COLO829 (cell line): ENCODE measurements at places on chromosomes 11 and 22.

DNA sequence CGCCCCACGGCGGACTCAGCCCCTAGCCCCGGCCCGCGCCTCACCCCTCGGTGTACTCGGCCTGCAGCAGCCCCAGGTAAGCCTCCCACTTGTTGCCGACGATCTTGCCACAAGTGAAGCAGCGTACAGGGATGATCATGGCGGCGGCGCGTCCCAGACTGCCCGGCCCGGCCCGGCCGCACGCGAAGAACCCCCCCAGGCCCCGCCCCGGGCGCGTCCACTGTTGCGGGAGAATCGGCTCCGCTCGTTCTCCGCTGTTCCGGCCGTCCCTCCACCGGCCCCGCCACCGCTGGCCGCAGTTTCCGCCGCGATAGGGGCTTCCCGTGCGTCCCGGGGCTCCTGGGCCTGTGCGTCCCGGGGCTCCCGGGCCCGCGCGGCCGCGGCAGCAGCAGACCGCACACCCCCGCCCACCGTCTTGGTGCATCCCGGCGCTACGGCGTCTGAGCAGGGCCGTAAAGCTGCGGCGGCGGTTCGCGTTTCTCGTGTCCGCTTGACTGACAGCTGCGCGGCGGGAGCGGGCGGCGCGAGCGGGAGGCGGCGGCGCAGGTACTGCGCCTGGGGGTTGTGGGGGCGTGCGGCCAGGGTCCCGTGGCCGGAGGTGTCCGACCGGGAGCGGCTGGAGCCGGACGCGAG is at the start of the genes POLR2L and TSPAN4:
Gene POLR2L (minus strand): TSS at position 160 of the 633 bp plus-strand sequence. CDS start 21 bp downstream, at position 139.
Gene TSPAN4 (plus strand): TSS at position 483 of the 633 bp plus-strand sequence. CDS start 7,453 bp downstream, outside the sequence.
- DNase-seq, result peak; percentile 86

DNA sequence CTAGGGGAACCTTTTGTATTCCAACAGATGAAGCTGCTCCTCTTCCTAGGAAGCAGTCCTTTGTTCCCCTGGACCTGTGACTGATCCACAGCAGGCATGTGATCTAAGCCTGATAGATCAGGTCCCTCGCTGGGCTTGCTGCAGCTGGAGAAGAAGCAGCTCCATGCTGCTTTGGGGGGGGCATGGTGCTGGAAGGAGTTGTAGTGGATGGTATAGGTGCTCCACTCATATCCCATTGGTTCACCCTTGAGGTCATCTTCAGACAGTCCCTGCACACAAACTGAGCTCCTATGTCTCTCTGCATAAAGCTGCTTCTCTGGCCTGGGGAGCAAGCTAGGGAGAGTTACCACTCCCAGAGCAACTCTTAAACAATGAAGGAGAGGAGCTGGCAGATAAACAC is 9.5 kb upstream of the RIC3 start:
- DNase-seq, result no peak

GRCh38 chr11:37105427-37105826 is 507.4 kb upstream of the RAG2 start:
- DNase-seq, result no peak

DNA sequence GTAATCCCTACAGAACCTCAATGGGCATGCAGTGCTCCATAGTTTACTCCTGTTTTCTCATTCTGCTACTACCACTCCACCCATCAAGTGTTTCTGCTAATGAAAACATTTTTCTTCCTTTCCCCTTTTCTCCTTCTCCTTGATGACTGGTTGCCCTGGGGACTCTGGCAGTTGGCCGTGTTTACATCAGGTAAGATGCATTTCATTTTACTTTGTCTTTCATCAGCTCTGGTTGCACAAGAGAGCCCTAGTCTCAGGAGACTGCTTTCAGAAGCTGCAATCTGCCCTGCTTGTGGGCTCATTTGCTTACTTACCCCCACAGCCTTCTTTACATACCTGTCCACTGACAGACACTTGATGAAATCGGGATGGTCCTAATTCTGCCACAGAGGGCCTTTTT is 19.6 kb upstream of the LIMK2 start:
- no peak for DNase-seq

DNA sequence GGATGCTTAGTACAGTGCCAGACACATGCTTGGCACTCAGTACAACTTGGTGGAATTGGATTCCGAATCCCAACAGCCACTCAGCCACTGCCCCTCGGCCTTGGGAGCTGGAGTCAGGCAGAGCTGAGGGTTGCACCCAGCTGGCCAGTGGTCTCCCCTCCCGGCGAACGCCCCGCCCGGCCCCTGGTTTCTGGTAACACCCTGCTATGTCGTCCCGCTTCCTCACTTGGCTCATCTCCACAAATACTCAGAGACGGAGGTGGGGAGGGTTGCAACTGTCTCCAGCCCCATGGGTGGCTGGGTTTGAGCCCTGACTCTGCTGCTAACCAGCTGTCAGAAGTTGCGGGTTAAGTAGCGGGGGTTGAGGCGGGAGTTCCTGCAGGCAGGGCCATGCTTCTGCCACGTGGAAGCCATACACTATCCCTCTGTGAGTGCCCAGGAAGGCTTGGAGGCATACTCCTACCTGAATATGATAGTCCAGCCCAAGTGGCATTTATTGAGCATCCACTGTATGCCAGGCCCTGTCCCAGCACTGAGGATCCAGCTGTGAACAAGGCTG is 67.1 kb downstream of the GRIK4 start:
- no peak for DNase-seq

DNA sequence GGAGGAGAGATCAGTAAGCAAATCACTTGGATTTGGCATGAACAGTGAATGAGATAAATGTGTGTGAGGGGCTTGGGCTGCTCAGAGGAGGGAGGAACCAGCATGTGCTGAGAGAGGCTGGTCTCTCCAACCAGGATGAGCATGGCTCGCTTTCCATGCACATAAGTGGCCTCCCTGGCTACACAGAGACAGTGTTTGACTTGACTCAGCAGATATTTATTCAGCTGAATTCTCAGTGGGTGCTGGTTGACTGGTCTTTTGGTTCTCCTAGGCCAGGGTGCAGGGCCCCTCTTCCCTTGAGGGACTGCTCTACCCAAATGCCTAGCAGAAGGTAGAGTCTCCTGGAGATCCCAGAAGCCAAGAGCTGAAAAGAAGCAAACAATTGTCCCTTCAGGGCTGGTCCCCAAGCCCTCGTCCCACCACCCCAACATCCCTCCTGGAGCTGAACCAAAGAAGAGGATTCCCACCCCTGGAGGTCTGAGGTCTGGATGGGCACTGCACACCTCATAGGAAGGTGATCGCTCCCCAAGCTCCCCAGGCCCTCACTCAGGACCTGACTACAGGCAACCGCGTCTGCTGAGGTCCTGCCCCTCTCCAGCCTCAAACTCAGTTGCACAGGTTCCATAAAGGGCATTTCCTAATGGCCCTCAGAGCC is 3.3 kb upstream of the TRIM29 start:
- DNase-seq, result no peak

DNA sequence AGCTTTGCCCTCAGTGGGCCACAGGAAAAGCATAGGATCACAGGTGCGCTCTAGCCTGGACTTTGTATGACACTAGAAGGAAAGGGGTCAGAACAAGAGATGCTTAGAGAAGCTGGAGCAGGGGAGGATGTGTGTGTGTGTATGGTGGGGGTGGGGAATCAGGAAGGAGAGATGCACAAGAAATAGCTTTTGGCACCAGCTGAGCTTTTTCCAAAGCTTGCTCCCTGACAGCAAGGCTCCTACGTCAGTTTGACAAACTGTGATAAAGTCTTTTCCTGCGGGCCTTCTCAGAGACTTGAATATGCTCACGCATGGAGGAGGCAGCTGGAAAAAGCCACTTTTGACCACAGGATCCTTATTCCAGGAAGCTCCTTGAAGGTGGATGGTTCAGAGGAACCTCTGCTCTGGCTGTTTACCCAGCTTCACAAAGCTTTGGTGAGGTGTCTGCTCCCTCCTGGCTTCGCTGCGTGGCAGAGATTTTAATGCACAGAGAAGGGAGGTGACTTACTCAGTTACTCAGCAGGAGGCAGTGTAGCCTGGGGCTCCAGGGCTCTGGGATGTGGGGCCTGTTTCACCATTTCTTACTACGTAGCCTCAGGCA is 3.9 kb downstream of the CDC42EP1 start:
- DNase-seq, result no peak

GRCh38 chr22:37351232-37351631 is 68.9 kb downstream of the CYTH4 start:
- DNase-seq, result no peak

- DNase-seq, result no peak
These were observed 12.3 kb upstream of the TSKU start for GRCh38 chr11:76770642-76771445.

- DNase-seq, result no peak
These were observed 13.7 kb downstream of the EHD1 start for GRCh38 chr11:64864473-64865285.

GRCh38 chr22:37566329-37566837 is 6.1 kb downstream of the CDC42EP1 start:
- no peak for DNase-seq

DNA sequence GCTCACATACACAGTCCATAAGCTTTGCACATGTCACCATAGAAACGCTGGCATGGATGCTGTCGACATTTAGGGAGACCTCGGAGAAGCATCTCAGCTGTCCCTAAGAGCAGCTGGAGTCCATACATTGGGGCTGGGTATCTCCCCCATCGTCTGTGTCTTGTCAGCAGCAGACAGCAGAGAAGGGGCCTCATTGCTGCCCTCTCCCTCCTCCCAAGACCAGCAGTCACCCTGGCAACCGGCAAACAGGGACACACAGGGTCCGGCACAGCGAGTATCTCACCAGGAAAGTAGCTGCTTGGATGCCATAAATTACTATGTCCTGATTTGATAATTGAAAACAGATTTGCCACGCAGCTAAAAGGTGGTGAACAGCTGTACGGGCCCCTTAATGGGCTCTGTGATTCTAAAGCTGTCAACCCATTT is 84.4 kb downstream of the CD44 start:
- no peak for DNase-seq

DNA sequence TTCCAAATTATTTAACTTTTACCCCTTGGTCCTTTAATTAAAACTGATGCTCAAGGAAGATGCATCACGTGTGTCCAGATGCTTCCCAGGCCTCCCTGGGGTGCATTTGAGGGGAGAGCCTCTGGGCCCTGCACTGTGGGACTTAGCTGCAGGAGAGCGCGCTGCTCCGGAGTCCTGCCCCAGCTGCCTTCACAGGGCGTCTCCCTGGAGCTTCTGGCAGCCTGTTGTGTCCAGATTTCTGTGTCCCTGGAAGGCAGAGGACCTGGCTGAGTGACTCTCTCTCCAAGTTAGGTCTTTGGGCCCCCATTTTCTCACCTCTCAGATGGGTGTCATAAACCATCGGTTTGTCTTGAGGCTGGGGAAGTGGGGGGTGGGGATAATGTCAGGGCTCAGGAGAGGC is 3.0 kb downstream of the ARHGAP8 start:
- DNase-seq, result no peak

- no peak for DNase-seq
These were observed 90.7 kb downstream of the SNX19 start for GRCh38 chr11:130825561-130825960.

GRCh38 chr11:43852057-43852636 is 28.5 kb upstream of the ALKBH3 start:
- DNase-seq, result peak; percentile 78

GRCh38 chr22:27352426-27352825 is 449.1 kb downstream of the MN1 start:
- DNase-seq, result no peak

- DNase-seq, result no peak
These were observed 17.9 kb downstream of the BPIFC start for GRCh38 chr22:32446321-32446720.

- DNase-seq, result no peak
These were observed 174.4 kb downstream of the SWAP70 start for GRCh38 chr11:9838229-9838628.

DNA sequence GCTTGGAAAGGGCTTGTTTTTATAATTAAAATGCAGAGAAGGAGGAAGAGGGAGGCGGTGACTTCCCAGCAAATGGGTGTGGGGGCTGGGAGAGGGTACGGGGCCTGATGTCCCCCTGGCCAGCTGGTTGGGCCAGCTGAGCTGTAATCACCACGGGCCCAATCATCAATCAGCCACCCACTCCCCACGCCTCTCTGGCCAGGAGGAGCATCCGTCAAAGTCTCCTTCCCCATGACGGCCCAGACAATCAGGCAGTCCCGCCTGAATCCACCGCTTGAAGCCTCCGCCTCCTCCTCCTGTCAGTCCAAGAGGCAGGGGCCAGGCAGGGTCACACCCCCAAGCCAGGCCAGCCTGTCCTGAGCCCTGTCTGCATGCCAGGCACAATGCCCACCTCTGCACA is 13.3 kb upstream of the CABP7 start:
- DNase-seq, result no peak

- DNase-seq, result no peak
These were observed 4.7 kb downstream of the TRIM44 start for GRCh38 chr11:35667257-35667656.

- no peak for DNase-seq
These were observed 164.1 kb upstream of the NCAM1 start for GRCh38 chr11:112797092-112797491.

GRCh38 chr11:102361086-102362031 is 14.3 kb downstream of the BIRC2 start:
- DNase-seq, result no peak

DNA sequence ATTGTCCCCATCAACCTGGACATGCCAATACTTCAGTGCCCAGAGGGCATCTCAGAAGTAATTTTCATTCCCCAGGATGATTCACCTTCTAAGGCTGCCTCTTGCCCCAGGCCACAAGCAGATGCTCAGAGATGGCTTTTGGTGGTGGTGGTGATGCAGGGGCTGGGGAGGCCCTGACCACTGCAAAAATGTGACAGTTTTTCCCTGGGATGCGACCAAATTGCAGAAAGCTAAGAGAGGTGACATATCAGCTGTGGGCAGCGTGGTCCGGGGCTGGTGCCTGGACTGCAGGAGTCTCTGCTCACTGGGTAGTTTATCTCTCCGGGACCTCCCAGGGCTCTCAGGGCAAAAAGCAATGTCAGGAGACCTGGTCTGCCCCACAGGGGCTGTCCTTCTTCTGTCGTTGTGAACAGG is 39.7 kb upstream of the ACCSL start:
- no peak for DNase-seq

- DNase-seq, result no peak
These were observed 54.2 kb downstream of the IMMP1L start for GRCh38 chr11:31455177-31455576.

- no peak for DNase-seq
These were observed 41.8 kb downstream of the OSBPL5 start for GRCh38 chr11:3123305-3123704.

GRCh38 chr11:19551457-19551856 is 161.2 kb upstream of the NAV2 start:
- DNase-seq, result no peak

DNA sequence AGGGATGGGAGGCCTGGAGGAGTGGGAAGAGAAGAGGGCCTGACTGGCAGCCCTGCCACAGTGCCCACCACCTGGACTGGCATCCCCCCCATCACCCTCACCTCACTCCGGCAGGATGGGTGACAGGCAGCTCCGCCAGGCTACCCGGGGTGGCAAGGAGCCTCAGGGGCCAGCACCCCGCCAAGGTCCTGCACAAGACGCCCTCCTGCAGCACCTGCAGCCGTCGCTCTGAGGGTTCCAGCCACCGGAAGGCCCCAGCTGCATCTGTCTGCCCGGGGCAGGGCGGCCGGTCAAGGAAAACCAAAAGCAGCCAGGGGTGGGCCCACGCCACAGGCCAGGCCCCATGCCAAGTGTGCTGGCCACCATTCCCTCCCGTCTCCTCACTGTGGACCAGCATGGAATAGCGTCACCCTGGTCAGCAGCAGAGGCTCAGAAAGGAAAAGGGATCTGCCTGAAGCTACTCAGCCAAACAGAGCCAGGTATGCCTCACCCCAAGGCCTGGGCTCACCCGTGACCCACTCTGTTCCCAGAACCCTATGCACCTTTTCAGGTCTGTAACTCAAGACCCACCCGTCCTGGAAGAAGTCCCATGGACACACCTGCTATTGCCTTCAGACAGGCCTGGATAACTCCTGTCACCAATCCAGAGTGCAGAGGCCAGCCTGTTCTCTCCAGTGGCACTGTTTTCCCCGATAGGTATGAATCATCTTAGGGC is 7.0 kb downstream of the RHBDD3 start:
- no peak for DNase-seq
